Central memory CD8-positive, alpha-beta T cell (primary cell): ENCODE measurements at places on chromosomes 16 and 17.

GRCh38 chr16:154217-155030, 2.0 kb downstream of the HBZ start:
- no peak for DNase-seq

DNA sequence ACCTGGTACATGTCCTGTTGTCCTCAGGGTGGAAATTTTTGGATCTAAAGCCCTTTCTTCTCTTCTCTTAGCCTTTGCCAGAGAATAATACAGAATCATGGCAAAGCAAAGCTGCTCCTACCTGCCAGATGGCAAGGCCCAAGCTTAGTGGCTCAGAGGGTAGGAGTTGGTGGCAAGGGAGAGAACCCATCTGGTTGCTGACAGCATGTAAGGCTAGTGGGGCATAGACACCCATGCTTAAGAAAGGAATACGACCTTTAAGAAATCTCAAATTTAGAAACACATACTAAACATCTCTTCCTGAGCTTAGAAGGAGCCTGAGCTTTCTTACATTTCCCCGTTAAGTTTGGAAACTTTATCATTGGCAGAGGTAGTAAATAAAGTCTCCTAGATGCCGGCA, 395.0 kb upstream of the SOX9 start:
- no peak for DNase-seq

DNA sequence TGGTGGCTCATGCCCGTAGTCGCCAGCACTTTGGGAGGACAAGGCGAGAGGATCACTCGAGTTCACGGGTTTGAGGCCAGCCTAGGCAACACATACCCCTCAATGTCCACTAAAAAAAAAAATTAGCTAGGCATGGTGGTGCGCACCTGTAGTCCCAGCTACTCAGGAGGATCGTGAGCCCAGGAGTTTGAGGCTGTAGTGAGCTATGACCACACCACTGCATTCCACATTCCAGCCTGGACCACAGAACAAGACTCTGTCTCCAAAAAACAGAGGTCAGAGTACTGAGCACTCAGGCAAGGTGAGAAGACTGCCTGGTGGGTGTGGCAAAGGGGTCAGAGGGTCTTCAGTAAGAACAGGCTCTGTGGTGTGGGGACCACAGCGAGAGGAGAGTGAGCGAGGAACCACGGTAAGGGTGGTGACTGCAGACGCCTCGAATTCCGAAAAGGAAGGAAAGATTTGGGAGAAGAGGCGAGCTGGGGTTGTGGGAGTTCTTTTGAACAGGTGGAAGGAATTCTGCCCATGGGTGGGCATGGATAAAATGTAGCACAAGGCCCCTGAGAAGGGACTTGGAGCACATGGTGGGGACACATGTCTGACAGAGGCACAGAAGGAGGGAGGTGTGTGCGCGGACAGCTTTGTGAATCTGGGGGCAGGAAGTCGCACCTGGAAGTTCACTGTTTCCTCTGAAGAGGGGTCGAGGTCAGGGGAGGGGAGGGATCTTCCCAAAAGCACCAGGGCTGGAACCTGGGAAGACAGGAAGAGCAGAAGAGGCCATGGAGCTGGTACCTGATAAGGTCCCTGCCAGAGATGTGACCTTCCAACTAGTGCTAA, 134.6 kb downstream of the PARN start:
- no peak for DNase-seq

GRCh38 chr17:79622776-79623175, 11.9 kb upstream of the RBFOX3 start:
- no peak for DNase-seq

DNA sequence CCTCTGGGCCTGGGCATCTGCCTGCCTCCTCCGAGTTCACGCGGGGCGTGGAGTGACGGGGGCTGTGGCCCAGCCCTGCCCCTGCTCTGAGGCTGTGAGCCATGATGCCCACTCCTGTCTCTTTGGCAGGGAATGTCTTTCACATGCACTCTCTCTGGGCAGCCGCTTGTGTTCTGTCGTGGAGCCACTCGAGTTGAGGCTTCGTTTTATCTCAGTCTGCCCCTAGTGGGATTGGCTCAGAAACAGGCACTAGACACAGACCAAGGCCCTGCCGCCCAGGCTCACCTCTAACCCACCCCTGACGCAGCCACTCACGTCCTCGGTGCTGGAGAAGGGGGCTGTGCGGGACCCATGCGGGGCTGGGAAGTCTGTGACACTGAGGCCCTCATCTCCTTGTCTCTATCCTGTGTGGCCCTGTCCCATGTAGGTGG, 67.5 kb upstream of the KCTD5 start:
- no peak for DNase-seq

DNA sequence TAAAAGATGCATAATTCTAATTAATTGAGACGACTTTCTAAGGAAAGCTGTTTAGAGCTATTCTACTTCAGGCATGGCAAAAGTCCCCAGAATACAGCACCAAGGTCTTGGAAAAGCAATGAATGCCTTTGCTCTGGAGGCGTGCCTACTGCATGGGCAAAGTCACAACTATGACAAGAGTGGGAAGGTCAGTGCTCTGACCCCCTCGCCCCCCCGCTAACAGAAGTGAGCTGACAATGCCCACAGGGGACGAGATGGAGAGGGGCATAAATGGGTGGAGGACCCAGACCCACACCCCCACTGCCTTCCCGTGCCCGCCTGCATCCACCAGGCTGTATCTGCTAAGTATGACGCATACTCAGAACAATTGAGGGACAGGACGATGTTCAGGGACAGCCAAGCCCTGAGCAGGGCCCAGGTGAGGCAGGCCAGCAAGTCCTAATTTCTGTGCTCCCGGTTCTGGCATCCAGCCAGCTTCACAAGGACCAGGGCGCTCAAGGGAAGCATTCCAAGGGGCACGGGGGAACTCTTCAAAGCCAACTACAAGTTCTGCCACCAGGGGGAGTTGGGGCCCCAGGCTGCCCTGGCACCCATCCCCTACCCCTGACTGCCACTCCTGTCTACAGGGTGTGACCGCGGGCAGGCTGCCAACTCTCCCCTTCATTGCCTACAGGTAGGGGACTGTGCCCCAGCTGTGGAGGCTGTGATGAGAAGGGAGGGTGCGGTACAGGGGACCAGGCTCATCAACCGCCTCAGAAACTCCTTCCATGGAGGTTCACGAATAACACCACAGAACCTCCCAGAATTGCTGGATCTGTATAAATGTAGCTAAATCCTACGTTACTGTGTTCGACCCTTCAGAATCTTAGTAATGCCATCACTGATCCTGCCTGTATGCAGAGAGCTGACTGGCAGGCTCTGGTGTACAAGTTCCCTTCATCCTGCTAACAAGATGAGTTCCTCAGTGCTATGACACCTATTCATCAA, 20.8 kb downstream of the NPRL3 start:
- peak; percentile 40 for DNase-seq

- no peak for DNase-seq
These were observed 5.0 kb downstream of the KCNJ12 start for GRCh38 chr17:21381076-21381706.

DNA sequence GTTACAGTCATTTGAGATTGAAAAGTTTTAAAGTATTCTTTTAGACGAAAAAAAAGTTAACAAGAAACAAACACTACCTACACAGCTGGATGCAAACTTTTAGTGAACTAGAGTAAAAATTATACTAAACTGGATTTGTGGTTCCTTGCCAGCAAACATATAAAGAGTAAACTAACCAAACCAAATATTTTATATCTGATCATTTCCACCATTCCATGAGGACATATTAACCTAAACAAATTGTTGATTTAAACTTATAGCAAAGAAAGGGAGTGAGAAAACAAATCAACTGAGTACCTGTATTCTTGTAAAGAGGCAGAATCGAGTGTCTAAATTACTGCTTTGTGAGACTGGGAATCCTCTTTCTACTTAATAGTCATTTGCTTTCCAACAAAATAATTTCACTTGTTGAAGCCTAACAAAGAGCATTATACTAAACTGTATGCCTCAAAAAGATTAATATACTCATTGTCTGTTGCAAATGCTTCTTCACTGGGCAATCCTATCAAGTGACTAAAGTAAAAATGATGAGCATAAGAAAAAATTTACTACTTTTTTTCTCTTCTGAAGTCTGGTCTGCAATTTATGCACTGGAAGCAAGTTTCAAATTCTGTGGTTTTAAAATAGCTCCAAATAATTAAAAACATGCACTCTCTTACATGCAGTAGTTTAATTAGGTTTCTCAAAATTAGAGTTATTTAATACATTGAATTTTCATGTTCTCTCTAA, 37.5 kb downstream of the AKAP10 start:
- DNase-seq = no peak

GRCh38 chr17:6610011-6610410, 30.5 kb downstream of the KIAA0753 start:
- DNase-seq = no peak

DNA sequence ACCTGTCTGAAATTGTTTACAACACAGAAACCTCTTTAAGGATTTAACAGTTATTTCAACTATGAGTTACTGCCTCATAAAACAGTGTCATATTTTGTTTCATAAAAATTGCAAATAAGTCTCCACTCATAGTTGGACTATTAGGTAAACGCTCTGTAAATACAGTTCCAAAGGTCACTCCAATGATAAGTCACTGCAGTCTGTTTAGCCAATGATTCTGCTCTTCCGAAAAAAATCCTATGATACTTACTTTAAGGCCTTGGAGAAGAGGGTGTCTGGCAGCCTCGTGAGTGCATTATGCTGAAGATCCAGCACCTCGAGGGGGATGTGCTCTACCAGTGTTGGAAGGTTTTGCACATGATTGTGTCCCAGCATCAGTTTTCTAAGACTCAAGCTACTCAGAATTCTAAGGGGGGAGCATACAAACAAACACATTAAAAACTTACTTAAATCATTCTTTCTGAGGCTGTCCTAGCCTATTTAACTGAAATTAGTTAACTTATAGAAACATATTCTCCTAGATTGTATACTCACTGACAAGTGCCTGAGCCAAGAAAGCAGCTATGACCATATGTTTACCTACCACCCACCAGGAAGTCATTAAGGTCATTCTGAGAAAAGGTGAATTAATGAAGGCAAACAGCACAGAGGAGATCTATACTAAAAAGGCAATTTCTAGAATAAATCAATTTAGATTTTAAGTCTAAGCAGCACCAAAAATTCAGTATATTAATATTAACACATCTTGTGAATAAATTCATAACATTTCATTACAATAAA, 41.1 kb downstream of the MARVELD3 start:
- no peak for DNase-seq

DNA sequence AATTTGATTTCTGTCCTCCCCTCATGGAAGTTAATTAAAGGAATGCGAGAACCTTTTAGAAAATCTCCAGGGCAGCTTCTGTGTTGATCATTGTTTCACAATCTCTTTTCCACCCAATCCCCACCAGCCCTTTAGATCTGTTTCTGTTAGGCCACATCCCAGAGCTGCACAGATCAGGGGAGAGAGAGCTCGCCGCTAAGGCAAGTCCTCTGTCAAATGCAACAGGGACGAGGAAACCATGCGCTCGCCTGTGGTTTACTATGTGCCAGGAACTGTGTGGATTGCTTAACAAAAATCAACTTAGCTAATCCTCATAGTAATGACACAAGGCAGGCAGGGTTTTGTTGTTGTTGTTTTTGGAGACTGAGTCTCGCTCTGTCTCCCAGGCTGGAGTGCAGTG, 115.4 kb downstream of the SALL1 start:
- no peak for DNase-seq

- no peak for DNase-seq
These were observed 12.7 kb downstream of the PHLPP2 start for GRCh38 chr16:71711789-71712188.

- no peak for DNase-seq
These were observed 2.0 kb downstream of the RRAD start for GRCh38 chr16:66923247-66923731.

- no peak for DNase-seq
These were observed 50.3 kb downstream of the ZFPM1 start for GRCh38 chr16:88503374-88503770.

GRCh38 chr17:63500543-63501390, 22.4 kb upstream of the KCNH6 start:
- DNase-seq = no peak

DNA sequence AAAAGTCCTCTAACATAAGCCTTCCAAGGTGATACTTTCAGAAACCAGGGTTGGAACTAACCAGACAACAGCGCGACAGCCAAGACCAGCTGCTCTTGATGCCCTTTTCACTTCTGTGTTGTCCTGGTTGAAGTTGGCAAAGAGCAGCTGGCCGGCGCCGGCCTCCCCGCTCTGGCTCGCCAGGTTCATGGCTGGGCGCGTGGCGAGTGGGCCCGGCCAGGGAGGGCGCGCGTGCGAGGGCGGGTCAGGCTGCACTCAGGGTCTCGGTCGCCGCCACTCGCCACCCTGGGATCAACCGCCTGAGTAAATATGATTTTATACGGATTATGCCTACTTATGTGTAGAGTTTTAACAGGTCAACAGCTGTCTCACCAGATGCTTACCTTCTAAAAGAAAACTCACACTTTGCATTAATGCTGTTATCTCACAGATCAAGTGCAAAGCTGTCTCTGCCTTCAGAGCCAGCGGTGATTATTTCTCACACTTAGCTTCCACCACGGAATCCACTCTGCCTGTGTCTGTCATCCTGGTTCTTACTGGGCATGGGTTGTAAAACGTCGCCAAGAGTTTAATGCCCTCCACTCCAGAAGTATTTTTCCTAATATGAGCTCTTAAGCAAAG, 13.5 kb downstream of the KCTD2 start:
- DNase-seq = no peak

DNA sequence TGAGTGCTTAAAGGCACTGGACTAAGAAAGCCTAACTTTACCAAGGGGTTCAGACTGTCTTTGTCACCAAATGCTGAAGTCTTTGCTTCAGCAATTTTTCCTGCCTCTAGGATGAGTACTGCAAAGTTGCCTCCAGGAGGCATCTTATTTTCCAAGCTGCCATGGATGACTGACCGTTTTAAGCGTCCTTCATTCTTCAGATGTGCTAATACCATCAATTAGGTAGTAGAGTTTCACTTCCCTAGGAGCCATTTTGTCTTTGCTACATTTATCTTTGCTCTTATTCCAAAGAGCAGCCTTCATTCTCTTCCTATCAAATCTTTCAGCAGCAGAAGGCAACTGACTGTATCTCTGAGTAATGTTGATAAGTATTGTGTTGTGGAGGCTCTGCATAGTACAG, 440.1 kb downstream of the CDH13 start:
- DNase-seq = no peak

GRCh38 chr16:49855822-49856671, at the start of gene ZNF423:
TSS of gene ZNF423 (minus strand) at chr16:49856112. CDS start at chr16:49855774, 338 bp downstream.
- no peak for DNase-seq

DNA sequence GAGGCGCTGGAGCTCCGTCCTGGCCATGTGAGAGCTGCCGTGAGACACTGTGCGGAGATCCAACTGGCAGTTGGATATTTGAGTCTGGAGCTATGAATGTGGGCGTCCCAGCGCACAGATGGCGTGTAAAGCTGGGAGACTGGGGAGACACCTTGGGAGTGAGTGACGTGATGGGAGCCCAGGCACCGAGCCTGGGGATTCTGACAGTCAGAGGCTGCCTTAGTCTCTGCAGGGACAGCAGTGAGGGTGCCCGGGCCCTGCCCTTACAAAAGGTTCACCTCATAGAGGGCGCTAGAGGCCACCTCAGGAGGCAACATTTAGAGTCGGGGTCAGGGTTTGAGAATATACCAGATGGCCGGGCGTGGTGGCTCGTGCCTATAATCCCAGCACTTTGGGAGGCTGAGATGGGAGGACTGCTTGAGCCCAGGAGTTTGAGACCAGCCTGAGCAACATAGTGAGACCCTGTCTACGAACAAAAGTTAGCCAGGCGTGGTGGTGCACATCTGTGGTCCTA, 194.1 kb upstream of the GSE1 start:
- no peak for DNase-seq

GRCh38 chr16:67647111-67647651, 2.2 kb downstream of the CARMIL2 start:
- DNase-seq = no peak
